ENCODE measurements at places on chromosomes 6 and 20.

DNA sequence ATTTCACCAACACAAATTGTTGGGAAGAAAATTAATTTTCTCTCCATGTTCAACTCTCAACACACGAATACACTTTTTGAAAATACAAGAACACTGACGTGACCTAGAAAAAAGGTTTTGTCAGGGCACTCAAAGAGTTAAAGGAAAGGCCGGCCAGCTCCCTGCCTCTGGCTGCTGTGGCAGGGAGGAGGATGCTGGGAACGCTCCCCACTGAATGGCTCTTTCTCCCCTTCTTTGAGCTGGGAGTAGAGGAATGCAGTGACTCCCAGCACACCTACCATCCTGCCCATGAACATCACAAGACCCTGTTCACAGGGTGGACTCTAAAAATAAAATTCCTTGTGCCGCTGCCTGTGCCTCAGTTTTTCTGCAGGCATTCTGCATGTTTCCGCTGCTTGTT is 47.0 kb downstream of the MAP3K5 start:
- no peak for DNase-seq

DNA sequence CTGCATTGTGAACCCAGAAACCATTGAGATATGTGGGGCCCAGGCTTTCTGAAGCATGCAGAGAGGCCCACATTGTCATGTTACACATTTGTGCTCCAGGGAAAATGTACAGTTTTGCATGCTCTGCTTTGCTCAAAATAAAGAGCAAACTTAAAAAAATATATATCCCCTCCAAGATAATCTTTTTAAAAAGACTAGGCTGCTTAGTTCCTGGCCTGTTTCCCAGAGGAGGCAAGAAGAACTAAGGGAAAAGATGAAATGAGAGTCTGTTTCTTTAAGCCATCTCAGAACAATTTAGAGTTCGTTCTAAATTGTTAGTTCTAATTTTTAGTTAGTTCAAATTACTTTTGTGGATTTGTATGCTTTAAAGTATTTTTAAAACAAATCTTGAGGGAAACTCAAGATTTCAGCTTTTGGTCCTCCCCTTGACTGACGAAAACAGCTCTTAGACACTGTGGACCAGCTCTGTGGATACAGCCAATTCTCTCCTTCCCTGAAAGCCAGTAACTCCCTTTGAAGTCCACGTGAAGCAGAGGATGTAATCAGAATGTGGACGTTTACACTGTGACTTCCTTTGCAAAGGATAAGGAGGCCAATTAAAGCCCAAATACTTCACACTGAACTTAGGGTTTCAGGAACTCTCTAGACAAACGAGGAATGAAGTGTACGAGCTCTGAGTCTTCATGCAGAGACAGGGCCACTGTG is 84.7 kb downstream of the CD164 start:
- no peak for DNase-seq

DNA sequence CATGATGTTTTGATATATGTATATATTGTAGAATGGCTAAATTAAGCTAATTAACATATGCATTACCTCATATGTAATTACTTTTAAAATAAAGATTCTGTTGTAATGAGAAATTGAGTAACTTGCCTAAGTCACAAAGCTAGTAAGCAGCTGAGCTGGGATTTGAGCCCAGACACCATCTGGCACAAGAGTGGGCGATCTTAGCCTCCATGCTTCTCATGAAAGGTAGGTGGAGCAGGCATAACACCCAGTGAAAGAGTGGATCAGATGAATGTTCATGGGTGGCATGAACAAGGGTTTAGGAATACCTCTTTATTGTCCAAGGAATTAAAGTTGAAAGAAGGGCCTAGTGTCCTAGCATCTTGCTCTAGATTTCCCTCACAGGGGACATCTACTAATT is 365.4 kb downstream of the TFAP2B start:
- no peak for DNase-seq

- no peak for DNase-seq
Observed at GRCh38 chr6:27133281-27134227, 113.9 kb upstream of the PRSS16 start.

- no peak for DNase-seq
Observed at GRCh38 chr6:166604911-166605310, 18.4 kb upstream of the RAMACL start.

DNA sequence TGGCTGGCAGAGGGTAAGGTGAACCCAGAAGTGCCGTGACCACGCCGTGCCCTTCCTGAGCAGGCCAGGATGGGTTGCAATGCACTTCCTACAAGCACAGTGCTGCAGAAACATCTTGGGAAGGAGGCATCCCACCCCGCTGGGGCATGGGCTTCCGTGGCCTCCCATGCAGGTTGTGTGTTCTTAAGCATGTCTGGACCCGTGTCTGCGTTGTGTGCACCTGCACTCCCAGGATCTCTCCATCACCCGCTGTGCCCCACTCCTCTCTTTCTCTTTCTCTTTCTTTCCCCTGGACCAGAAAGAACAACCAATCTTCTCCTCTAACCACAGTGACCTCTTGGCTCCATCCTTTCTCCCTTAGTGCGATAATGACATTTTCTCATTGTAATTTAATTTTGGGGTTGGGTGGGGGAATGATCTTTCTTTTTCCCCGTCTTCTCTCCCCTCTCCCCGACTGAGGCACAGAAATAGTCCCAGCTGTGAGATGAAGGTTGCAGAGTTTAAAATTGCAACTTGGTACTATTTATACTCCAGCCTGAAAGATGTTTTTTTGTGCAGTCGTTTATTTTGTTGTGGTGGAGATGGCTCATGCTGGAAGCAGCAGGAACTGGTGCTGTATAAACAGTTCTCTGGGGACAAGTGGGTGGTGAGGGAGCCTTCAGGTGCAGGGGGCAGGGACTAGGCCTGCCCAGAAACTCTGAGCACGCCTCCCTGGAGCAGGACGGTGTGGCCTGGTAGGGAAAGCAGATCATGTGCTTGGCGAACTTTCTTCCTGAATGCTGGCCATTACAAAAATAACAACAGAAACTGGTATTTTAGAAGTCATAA is 20.5 kb downstream of the BCAS4 start:
- no peak for DNase-seq

DNA sequence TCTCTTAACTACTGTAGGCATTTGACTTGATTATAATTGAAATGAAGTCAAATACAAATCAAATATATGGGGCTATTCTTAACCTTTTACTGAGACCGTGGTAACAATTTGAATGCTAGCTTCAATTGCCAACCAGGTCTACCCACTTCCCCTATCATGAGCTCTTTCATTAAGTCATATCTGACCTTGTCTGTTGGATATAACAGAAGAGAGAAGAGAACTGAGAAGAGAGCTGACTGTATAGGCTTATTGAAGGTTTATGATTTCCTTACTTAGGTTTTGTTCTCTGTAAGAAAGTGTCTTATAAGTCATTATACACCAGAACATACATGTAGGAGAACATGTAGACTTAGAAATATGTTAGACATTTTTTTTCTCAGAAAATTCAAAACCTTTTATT is 549.4 kb downstream of the COL12A1 start:
- no peak for DNase-seq

GRCh38 chr6:33343953-33344611 is 26.5 kb upstream of the ZBTB22 start:
- no peak for DNase-seq

DNA sequence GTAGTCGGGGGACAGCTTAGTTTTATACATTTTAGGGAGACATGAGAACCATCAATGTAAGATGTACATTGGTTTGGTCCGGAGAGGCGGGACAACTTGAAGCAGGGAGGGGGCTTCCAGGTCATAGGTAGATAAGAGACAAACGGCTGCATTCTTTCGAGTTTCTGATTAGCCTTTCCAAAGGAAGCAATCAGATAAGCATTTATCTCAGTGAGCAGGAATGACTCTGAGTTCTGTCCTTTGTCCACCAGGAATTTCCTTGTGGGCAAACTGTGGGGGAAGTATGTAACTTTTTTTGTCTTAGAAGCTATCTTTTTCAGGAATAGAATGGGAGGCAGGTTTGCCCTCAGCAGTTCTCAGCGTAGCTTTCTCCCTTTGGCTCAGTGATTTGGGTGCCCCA is 1.4 kb downstream of the YTHDF1 start:
- no peak for DNase-seq

- DNase-seq = no peak
Observed at GRCh38 chr6:22353101-22353500, 56.3 kb upstream of the PRL start.

DNA sequence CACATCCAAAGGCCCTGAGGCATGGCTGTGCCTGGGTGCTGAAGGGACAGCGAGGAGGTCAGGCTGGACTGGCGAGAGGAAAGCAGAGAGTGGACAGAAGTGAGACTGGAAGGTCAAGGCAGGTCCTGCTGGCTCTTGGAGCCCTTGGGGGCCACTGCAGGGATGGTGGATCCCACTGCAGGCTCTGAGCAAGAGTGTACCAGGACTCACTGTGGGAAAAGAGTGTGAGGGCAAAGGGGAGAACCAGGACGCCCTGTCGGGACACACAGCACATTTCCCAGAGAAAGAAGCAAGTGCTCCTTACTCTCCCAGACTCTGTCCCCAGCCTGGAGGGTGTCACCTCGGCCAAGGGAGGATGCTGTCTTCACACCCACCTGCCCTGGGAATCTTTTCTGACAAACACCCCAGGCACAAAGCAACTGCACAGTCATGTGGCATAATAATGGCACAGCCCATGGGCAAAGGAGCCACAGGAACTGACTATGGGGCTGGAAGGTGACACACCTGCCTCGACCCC is 172.3 kb upstream of the CST7 start:
- DNase-seq = no peak

DNA sequence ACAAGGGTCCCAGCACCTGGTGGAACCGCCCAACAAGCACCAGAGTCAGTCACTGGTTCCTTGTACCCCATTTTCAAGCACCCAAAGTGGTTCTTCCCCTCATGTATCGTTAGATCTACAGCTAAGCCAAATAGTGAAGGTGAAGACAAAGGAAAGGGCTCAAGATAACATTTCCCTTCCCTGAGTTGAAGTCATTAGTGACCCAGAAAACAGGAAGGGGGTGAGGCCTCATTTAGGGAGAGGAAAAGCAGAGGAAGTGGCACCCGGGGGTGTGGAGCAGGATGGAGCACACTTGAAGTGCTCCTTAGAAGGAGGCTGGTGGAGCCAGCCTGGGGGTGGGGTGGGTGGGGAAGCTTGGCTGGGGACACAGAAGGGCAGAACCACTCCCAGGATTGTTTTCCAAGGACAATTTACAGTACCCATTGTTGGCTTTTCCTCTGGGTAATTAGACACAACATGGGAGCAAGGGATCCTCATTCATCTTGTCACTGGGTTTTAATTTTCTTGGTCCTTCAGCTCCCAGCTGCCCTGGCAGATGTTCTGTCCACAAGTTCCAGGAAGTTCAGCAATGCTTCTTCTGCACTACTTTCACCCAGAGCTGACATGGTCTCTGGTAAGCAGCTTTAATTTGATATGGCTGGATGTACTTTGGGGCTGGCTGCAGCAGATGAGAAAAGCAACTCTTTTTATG is 73.3 kb upstream of the CD93 start:
- no peak for DNase-seq

DNA sequence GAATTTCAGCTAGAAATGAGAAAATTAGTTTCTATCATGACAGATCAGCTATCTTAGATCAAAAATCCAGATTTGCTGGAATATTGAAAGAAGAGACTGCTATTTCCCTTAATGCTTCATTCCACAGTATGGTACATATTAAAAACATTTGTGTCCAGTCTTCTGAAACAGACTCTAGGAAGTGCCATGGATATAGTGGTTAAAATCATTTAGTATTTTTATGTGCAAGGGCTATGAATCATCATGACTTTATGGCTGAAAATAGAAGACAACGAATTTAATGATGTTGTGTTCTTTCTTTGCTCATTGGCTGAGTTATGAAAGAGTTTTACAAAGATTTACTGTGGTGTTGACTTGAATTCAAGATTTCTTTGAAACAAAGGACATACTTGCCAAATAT is 146.6 kb downstream of the ANKRD60 start:
- peak; percentile 3 for DNase-seq

GRCh38 chr6:13327691-13328075 is 654 bp downstream of the TBC1D7 start:
- no peak for DNase-seq

DNA sequence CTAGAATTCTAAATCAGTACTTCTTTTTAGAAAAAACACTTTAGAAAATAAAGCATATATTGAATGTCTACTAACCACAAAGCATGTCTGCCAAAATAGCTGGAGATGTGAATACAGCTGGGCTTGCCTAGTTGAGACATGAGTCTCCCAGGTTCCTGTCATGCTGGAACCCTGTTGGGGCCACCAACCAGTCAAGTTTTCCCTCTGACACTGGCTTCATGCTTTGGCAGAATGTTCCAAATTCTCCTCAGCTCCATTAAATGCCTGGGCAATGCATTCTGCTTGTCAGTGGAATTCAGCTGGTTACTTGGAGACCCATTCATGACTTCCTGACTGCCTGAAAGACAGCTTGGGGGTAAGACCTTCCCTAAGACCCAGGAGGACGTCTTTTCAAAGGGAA is 87.2 kb downstream of the PRND start:
- no peak for DNase-seq

DNA sequence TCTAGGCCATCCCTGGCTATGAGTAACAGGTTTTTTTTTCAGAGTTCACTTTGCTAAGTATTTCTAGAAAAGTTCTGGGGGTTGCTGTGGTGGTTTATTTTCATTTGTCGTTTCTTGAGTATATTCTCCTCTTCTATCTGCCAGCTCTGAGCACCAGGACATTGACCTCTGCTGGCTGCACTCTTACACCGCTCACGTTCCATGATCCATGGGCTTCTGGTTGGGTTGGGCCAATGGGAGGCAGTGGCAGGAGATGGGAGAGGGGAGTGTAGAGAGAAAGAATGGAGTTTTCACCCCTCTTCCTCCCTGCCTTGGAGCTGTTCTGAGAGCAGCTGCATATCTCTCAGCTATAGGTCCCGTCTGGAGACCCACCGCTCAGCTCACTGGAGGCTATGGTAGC is 161.0 kb upstream of the ATXN1 start:
- DNase-seq = no peak

DNA sequence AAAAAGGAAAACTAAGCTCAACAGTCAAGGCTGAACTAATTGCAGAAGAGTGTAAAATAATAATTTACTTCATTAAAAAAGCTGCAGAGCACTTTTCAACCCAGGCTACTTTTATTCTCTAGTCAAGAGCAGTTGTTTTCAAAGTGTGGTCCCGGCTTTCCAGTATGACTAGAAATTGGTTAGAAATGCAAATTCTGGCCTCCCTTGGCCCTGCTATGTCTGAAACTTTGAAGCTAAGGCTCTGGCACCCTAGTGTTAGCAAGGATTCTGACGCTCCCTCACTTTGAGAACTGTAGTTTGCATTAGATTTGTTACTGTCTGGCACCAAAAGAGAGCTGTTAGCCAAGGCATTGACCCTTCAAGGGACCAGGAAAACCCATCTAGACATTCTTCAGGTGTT is 9.5 kb upstream of the NXT1 start:
- DNase-seq = no peak

DNA sequence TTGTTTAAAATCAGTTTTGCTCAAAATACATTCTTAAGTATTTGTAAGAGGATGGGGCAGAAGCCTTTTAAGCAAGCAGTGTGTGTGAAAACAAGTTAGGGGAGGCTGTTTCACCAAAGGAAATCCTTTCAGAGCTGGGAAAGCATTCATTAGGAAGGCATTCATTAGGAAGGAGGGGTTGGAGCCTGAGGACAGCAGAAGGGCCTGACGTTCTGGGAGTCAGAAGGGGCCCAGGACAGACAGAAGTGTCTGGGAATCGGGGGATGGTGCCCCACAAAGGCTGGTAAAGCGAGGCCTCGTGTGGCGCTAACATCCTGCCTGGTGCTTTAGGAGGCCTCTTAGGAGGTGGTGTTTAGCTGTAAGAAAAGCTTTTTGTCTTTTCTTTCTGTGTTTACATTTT is 80.6 kb upstream of the NXT1 start:
- no peak for DNase-seq
